Pancreas (tissue), 10 donors: ENCODE measurements at places on chromosomes 2 and 18. TPM values are rescaled to one million over a fixed set of nuclear protein-coding genes. Genes with fewer than 3 reads are reported as not detected.

DNA sequence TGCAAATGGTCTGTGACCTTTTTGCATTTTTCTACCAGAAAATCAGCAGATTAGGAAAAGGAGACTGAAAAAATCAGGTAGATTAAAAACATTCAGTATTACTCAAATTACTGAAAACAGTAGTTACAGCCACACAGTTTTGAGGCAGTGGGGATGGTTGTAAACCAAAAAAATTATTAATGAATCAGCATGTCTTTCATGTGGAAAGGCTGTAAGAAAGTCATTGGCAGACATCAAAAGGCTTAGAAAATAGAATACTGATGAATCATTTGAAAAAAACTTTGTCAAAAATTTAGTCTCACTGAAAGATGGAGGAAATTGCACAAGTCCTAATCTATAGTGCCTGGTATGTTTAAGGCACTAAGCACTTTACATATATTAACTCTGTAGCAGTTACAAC is 133.9 kb upstream of the GCFC2 start:
- DNase-seq = no peak
- no peak overlapping the region for H3K4me3 ChIP-seq
- H3K4me1 ChIP-seq = no peaks in the 10 kb centered on the region
- H3K27me3 ChIP-seq = no peaks in the 10 kb centered on the region
- no peak overlapping the region for H3K27ac ChIP-seq

GRCh38 chr2:120692691-120693090 is 43.0 kb upstream of the GLI2 start:
- DNase-seq = no peak
- no peaks in the 10 kb centered on the region for H3K4me1 ChIP-seq
- no peaks in the 10 kb centered on the region for H3K36me3 ChIP-seq

GRCh38 chr2:140551287-140551686 is 1579.5 kb downstream of the LRP1B start:
- H3K4me3 ChIP-seq = no peak overlapping the region
- DNase-seq = no peak
- no peak overlapping the region for H3K27ac ChIP-seq
- H3K27me3 ChIP-seq = no peaks in the 10 kb centered on the region

GRCh38 chr2:67502346-67503065 is 105.4 kb downstream of the ETAA1 start:
- no peak for DNase-seq
- H3K27ac ChIP-seq = no peak overlapping the region
- H3K27me3 ChIP-seq = no peaks in the 10 kb centered on the region
- H3K36me3 ChIP-seq = no peaks in the 10 kb centered on the region

GRCh38 chr2:33312355-33312754 is 164.1 kb upstream of the RASGRP3 start:
- H3K27ac ChIP-seq = no peak overlapping the region
- H3K27me3 ChIP-seq = no peaks in the 10 kb centered on the region
- H3K4me3 ChIP-seq = no peak overlapping the region
- no peaks in the 10 kb centered on the region for H3K36me3 ChIP-seq
- no peaks in the 10 kb centered on the region for H3K4me1 ChIP-seq
- DNase-seq = no peak

GRCh38 chr2:174328114-174328960 is 6.4 kb upstream of the SP9 start:
- no peak overlapping the region for H3K4me3 ChIP-seq
- no peaks in the 10 kb centered on the region for H3K36me3 ChIP-seq
- no peaks in the 10 kb centered on the region for H3K4me1 ChIP-seq

DNA sequence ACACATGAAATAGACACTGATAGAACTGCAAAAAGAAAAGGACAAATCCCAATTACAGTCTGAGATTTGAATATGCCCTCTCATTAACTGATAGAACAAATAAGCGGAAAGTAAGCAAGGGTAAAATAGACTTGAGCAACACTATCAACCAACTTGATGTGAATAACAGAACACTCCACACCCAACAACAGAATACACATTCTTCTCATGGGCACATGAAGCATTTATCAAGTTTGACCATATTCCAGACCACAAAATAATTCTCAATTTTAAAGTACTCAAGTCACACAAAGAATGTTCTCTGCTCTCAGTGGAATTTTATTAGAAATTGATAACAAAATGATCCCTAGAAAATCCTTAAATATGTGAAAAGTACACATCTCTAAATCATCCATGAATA is 19.0 kb downstream of the ETAA1 start:
- no peak for DNase-seq
- H3K4me1 ChIP-seq = no peaks in the 10 kb centered on the region
- H3K4me3 ChIP-seq = no peak overlapping the region
- no peaks in the 10 kb centered on the region for H3K27me3 ChIP-seq

GRCh38 chr2:157024129-157024528 is 233.4 kb upstream of the GALNT5 start:
- no peaks in the 10 kb centered on the region for H3K36me3 ChIP-seq

- H3K36me3 ChIP-seq = no peaks in the 10 kb centered on the region
- H3K4me1 ChIP-seq = peaks cover 21% of the 10 kb centered on the region
- H3K27me3 ChIP-seq = no peaks in the 10 kb centered on the region
These were observed 40.0 kb downstream of the RNF144A start for GRCh38 chr2:6957031-6957714.

DNA sequence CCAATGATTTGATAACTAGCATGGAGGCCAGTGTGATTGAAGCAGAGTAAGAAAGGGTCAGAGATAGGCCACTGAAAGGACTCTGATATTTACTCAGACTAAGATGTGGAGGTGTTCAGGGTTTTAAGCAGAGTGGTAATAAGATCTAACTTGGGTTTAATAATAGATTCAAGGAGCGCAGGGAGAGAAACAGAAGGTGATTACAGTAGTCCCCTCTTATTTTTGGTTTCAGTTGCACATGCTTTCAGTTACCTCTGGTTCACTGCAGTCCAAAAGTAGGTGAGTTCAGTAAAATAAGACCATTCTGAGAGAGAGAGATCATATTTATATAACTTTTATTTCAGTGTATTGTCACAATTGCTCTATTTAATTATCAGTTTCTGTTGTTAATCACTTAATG is 13.5 kb upstream of the GALNT13 start:
- H3K27ac ChIP-seq = no peak overlapping the region
- H3K4me3 ChIP-seq = no peak overlapping the region
- H3K4me1 ChIP-seq = no peaks in the 10 kb centered on the region
- H3K36me3 ChIP-seq = no peaks in the 10 kb centered on the region
- H3K27me3 ChIP-seq = no peaks in the 10 kb centered on the region

- H3K36me3 ChIP-seq = no peaks in the 10 kb centered on the region
- no peak overlapping the region for H3K4me3 ChIP-seq
- H3K4me1 ChIP-seq = no peaks in the 10 kb centered on the region
- H3K27ac ChIP-seq = no peak overlapping the region
These were observed 179.1 kb upstream of the LYPD1 start for GRCh38 chr2:132849118-132849517.

DNA sequence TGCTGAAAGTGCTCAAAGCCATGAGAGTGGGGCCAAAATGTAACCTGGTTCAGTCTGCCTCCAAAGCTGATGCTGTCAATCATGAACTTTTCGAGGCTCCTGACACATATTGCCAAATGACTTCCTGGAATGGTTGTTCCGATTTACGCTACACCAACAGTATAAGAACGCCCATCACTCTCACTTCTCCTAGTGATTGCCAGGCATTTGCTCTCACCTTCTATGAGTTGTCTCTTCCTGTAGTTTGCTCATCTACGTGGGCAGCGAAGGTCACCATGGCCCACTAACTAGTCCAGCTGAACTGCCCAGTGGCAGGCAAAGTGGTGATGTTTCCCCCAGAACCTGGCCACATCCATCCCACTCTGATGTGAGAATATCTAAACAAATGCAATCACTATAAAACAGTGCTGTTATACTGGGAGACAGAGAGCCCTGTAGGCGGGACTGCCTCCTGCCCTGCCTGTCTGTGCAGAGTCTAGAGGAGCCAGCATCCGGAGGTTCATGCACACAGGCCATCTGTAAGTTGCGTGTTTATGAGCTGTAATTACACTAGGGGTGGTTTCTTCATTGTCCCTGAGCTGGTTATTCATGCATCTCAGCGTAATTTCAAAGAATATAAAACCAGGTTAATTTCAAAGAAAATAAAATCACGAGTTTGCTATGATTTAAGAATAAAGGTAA is 8.8 kb upstream of the CABLES1 start:
- no peaks in the 10 kb centered on the region for H3K36me3 ChIP-seq
- H3K4me3 ChIP-seq = no peak overlapping the region
- H3K4me1 ChIP-seq = no peaks in the 10 kb centered on the region
- H3K27me3 ChIP-seq = no peaks in the 10 kb centered on the region
- no peak for DNase-seq

ADGRF3 gene
- polyA plus RNA-seq = 0.87 TPM

NGEF gene
- polyA plus RNA-seq = 6.4 TPM

IL36A gene
- polyA plus RNA-seq = not detected

IL1R2 gene
- polyA plus RNA-seq = 0.70 TPM

QPCT gene
- 69.0 TPM for polyA plus RNA-seq
